ENCODE measurements at places on chromosomes 2 and 18.

GRCh38 chr2:186962085-186962747 is 113.2 kb upstream of the ZSWIM2 start:
- no peak for DNase-seq

DNA sequence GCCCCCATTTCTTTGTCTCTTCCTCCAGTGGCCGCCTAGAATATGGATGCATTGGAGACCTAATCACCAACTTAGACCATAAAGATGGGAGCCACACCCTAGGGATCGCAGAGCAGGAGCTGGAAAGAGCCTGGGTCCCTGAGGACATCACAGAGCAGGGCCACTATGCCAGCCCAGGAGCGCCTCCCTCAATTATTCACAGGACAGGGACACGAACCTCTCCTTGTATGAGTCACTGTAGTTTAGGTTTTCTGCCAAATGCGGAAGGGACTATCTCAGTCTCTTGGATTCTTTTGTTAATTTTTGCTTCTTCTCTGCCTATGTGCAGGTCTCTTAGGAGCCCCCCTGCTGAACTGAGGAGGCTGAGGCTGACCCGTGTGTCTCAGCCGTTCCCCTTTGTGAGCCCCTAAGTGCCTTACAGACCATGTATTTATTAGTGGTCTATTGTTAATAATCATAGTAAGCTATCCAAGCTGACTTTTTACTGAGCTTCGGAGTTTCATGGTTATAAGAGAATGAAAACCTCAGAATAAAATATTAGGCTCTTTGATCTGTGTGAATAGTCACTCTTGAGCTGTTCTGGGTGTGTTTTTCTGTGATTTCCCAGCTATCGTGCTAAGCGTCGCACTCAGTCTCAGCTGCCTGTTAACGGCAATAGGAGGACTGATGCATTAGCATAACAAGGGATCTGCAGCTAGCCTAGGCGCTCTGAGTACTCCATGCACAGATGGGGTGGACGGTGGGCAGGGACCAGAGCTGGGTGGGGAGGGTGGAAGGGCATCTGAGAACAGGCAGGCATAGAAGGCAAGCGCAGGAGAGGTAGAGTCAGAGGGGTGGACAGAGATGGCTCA is 12.7 kb upstream of the PTPN4 start:
- DNase-seq, result no peak

DNA sequence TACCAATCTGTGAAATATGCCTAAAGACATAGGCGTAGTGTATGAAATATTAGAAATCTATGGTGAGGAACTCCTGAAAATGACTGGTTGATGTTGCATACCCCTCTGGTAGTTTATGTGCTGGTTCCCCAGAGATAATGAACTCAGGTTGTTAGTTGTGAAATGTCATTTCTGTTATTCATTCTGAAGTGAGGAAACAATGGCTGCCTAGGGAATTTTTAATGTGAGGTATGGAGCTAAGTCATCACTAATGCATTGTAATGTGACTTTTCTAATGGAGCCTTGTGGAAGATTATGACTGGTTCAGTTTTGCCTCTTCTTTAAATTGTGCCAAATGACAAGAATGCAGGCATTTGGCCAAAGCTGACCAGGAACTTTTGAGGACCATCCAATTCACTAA is 61.6 kb upstream of the RAB27B start:
- DNase-seq, result no peak

GRCh38 chr18:8036551-8036950 is 469.4 kb downstream of the PTPRM start:
- no peak for DNase-seq

GRCh38 chr2:42076357-42077225 is 28.8 kb downstream of the PKDCC start:
- no peak for DNase-seq

DNA sequence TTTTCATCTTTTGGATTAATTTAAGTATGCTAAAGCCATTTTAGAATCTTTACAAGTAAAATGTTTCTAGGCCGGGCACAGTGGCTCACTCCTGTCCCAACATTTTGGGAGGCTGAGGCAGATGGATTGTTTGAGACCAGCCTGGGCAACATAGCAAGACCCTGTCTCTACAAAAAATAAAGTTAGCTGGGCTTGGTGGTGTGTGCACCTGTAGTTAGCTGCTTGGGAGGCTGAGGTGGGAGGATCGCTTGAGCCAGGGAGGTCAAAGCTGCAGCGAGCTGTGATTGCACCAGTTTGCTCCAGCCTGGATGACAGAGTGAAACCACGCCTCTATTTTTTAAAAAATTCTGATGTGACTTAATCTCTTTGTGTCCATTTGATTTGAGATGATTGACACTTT is 3.9 kb downstream of the PPM1B start:
- DNase-seq, result no peak

GRCh38 chr2:201975434-201975833 is 58.2 kb upstream of the FZD7 start:
- no peak for DNase-seq

- DNase-seq, result no peak
Measured at GRCh38 chr2:36705326-36706020, 9.0 kb downstream of the VIT start.

DNA sequence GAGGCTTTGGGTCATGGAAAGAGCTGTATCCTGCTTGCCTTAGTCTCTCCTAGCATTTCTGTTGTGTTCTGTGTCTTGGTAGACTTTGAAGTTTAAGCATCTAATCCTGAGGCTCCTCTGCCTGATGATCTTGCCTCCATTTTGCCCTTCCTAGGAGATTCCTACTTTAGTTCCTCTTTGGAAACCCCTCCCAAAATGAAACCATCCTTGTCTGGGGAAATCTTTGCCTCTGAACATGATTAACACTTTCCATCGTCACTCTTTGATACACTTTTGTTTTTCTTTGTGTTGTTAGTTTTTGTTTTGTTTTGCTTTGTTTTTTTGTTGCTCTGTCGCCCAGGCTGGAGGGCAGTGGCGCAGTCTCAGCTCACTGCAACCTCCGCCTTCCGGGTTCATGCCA is 9.2 kb downstream of the ATG16L1 start:
- DNase-seq, result no peak

DNA sequence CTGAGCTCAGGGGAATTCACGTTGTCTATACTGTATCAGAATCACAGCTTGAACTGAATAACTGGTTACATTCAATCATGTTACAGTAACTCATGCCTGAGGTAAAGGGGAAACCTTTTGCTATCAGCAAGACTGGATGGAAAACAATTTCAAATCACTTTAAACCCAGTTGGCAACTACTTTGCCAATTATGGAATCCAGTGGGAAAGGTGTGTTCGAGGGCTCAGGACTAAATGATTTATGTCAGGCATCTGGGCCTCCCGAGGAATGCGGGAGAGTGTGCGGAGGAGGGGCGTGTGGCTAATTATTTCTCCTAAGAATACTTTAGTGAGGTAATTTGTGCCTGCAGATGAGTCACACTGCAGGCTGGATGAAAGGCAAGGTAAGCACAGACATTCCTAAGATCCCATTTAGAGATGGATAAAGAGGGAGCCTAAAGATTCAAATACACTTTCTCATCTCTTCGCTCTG is 100.1 kb downstream of the HRH4 start:
- no peak for DNase-seq

DNA sequence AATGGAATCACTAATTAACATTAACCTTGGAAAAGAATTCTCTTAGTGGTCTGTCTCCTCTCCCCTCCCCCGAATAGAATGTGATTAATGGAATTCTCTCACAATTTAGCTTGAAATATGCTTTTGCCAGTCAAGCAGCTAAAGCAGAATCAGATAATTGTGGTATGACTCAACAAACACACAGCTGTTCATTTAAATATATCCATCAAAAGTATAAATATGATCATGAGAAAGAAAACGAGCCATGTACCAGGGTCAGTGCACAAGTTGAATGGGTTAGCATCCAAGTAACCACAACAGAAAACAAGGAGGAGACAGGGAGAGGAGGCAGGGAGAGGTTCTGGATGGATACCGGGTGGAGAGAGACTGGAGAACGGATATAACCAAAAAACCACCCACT is 66.9 kb downstream of the ACVR1 start:
- no peak for DNase-seq

- DNase-seq, result no peak
Measured at GRCh38 chr2:235046589-235046988, 94.8 kb downstream of the SH3BP4 start.

- DNase-seq, result no peak
Measured at GRCh38 chr18:31740180-31740579, 20.5 kb downstream of the SLC25A52 start.

- no peak for DNase-seq
Measured at GRCh38 chr18:13035249-13035914, 44.2 kb downstream of the CEP192 start.

DNA sequence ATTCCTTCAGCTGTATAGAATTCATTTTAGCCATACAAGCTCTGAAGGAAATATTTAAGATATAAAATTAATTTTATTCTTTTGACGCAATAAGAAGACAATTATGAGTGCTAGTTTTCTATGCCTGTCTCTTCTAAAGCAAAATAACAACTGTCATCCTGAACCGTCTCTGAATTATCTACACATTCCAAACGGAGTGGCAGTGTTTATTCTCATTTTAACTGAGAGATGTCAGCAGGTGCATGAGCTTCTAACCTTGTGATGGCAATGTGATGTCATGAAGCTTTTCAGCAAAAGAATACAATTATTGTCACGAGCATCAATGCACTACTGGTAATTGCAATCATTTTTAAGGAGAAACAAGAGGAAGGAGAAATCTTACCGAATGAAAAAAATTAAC is 274.8 kb downstream of the SPAG16 start:
- no peak for DNase-seq

GRCh38 chr2:182868054-182868796 is 1.8 kb upstream of the FRZB start:
- DNase-seq, result no peak

- no peak for DNase-seq
Measured at GRCh38 chr2:42877936-42878335, 85.6 kb upstream of the HAAO start.

GRCh38 chr18:51196118-51196810 is 1.2 kb downstream of the MEX3C start:
- peak; percentile 51 for DNase-seq

GRCh38 chr2:222318026-222318711 is 19.4 kb upstream of the PAX3 start:
- no peak for DNase-seq

GRCh38 chr2:149873936-149874335 is 286.4 kb upstream of the MMADHC start:
- DNase-seq, result no peak

DNA sequence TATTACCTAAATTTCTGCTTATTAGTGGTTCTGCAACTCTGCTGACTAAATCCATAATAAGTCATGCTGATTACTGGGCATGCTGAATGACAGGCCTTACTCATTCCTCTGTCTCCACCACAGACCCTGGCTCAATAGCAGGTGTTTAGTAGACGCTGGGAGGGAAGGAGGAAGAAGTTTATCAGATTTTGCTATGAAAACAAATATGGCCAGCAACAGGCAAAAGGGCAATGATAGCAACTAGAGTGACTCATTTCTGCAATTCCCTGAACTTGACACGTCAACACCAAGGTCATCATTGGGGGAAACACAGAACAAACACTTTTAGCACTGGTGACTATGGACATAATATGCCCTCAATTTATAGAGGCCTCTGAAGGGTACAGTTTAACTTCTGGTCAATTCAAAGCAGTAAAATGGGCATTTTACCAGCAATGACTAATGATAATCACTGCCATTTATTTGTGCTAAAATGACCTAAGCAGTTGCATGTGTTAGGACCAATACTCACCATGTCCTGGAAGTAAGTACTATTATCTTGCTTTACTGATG is 35.2 kb downstream of the TMEM163 start:
- no peak for DNase-seq

DNA sequence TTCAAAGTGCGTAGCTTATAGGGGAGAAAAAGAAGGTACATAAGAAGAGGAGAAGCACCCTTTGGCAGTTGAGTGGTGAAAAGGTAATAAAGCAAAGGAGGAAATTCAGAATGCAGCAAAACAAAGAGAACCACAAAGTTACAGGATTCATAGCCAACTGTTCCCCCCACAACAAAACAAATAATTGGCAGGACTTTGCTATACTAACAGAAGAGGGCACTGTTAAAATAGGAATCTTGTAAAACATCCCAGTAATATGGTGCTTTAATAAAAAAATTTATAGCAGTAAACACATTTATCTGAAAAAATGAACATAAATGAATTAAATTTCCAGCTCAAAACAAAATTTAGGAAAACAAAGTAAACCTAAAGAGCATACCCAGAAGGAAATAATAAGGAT is 42.3 kb downstream of the R3HDM1 start:
- DNase-seq, result no peak

DNA sequence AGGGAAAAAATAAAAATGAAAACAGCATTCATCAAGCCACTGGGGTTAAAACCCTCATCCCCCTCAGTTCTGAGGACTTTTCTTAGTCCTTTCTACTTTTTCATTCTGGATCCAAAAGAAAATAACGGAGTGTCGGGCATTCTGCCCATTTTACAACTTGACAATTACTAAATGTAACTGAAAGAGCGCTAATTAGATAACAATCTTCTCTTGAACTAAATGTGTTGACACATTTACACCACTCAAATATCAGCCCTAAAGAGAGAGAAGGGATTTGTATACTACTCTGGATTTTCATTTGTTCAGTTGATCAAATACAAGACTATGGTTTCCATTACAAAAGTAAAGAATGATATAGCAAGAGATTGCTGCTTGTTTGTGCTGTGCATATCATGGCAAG is 27.5 kb downstream of the ABCA12 start:
- DNase-seq, result no peak

GRCh38 chr18:42936289-42936688 is 179.2 kb downstream of the RIT2 start:
- DNase-seq, result no peak

- DNase-seq, result no peak
Measured at GRCh38 chr2:134905168-134905567, 13.5 kb upstream of the CCNT2 start.

DNA sequence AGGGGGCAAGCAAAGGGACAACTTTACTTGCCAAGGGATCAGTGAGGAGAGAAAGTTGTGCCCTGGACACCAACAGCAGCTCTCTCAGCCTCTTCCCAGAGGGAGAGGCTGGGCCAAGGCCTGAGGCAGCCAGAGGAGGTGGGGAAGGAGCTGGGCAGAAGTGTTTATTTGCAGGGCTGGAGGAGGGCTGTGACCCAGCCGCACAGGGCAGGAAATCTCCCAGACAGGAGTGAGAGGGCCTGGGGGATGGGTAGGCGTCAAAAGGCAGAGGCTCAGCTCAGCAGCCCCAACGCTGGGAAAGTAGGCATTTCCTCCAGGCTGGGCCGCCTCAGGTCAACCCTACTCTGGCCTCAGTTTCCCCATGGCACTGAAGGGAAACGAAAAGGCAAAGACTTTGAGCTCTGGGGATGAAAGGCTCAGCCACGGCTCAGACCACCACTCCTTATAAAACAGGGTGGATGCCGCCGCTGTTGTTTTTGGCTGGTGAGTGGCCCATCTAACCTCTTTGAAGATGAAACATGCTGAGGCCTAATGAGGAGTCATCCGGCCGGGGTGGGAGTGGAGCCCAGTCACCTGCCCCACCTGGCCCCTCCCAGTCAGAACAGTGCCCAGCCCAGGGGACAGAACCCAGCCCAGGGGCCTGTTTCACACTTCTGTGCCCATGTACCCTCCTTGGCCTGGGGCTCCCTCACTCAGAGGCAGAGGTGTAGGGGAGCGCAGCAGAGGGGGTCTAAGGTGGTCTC is 21.9 kb upstream of the SEMA4C start:
- DNase-seq, result peak; percentile 26
